Activated effector memory CD4-positive, alpha-beta T cell treated with Interleukin-2 at 50 U/mL for 16 hours (primary cell): ENCODE measurements at places on chromosomes 3 and 15.

- DNase-seq = no peak
These were observed 67.2 kb downstream of the CFAP44 start for GRCh38 chr3:113374078-113374477.

DNA sequence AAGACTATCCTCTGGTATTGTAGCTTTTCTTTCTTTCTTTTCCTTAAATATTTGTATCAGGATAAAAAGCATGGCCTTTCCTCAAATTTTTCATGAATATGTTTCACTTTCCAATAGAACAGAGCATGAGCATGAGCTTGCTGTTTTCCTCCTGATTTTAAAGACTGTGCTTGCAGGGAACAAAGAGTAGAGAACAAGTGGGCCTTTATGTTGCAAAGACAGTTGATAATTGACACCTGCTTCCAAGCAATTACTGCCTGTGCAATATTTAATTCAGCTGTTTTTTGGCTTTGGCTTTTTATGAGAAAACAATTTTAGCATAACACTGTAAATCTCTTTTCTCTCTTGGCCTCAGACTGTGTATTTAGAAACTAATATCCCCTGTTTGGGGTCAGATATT lies 263.6 kb upstream of the AZI2 start:
- no peak for DNase-seq

DNA sequence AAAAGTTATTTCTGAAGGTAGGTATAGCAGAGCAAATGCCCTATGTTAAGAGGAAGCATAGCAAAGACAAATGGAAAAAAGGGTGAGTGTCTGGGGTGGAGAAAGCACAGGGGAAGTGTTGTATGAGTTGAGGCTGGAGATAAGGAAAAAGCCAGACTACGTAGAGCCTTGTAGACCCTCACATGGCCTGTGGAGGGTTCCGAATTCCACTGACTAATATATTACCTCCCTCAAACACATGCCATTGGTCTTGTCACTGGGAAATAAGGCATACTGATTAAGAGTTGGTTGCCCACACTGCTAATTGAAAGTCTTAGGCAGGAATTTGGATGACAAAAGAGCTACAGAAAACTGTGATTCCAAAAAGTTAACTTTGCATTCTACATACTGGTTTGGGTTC lies 65.2 kb downstream of the TRAT1 start:
- DNase-seq = no peak

DNA sequence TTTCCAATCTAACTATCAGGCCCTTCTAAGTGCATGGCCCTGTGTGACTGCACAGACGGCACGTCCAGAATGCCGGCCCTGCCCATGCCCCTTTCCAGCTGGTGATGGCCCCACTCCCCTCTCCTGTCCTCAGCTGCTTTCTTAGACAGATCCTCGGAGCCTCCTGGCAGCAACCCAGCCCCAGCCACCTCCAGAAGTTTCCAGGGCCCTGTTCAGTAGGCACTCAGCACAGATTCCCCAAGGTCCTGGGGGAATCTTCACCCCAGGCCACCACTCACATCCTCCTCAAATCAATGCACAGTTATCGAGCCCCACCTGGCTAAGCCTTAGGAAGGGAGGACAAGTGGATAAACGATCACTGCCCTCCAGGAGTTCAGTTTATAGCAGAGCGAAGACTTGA lies 1.4 kb upstream of the CRABP1 start:
- no peak for DNase-seq

DNA sequence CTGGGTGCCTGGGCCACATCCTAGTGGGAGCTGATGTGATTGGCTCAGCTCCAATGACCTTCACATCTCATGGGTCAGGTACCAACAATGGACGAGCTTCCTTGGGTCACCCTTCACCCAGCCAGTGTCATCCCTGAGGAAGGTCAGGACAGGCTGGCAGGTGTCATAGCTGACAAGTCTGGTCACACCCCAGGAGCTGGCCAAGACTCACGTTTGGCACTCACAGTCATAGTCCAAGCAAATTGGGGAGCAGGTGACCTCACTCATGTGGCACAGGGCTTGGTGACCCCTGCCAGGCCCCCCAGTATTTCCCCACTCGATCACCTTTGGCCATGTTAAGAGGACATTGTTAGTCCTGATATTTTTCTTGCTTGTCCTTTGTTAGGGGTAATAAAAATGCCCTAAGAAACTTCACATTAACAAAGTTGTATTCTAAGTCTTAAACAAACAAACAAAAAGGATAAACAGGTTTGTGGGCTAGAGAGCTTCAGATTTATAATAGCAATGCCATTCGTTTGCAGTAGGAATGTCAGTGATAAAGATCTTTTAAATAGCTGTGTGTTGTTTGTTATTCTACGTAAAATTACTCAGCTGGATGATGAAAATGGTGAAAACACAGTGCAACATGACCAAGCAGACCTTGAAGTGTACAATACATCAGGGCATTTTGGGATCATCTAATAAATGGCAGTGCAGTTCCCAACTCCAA lies 79.5 kb upstream of the POMGNT2 start:
- no peak for DNase-seq

GRCh38 chr3:195238081-195238571 lies 32.8 kb downstream of the XXYLT1 start:
- DNase-seq = no peak

- no peak for DNase-seq
These were observed 15.4 kb downstream of the RAB6B start for GRCh38 chr3:133880287-133880686.

- no peak for DNase-seq
These were observed 21.4 kb upstream of the ESYT3 start for GRCh38 chr3:138412821-138413551.

DNA sequence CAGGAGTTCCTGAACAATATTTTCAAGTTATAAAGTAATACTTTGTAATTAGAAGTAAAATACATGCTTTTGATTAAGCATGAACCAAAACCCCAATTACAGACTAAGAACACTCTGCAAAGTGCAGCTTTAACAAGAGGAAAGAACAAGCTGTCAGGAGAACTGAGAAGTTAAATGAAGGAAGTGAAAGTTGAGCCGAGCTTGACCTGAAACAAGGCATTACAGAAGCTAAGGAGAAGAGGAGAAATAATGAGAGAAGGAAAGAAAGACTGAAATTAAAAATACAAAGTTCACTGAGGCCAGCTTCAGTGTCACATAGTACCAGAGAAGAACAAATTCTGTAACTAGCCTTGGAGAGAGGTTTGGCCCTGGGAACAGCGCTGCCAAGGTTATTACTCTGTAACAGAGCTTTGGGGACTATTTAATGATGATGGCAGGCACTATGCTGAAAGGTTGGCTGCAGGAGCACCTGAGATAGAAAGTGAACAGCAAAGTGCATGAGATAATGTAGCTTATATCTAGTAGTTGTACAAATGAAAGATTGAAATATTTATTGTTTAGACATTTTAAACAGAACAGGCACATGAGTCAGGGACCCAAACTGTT lies 241.9 kb upstream of the PEX5L start:
- no peak for DNase-seq

DNA sequence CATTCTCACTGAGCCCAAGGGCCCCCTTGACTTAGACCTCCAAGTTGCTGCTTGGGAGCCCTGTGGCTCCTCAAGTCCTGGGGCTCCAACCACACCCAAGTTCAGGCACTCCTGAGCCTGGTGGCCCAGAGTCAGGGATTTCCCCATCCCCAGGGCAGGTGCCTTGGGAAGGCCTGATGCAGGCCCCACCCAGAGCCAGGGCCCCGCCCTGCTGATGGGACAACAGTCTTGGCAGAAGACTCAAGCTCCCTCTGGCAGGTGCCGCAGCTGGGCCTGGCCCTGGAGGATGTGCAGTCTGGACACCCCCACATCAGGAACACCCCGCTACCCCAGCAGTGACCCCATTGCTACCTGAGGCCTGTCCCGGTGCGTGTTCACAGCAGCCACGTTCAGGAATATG lies 17.7 kb upstream of the SHISA5 start:
- no peak for DNase-seq

DNA sequence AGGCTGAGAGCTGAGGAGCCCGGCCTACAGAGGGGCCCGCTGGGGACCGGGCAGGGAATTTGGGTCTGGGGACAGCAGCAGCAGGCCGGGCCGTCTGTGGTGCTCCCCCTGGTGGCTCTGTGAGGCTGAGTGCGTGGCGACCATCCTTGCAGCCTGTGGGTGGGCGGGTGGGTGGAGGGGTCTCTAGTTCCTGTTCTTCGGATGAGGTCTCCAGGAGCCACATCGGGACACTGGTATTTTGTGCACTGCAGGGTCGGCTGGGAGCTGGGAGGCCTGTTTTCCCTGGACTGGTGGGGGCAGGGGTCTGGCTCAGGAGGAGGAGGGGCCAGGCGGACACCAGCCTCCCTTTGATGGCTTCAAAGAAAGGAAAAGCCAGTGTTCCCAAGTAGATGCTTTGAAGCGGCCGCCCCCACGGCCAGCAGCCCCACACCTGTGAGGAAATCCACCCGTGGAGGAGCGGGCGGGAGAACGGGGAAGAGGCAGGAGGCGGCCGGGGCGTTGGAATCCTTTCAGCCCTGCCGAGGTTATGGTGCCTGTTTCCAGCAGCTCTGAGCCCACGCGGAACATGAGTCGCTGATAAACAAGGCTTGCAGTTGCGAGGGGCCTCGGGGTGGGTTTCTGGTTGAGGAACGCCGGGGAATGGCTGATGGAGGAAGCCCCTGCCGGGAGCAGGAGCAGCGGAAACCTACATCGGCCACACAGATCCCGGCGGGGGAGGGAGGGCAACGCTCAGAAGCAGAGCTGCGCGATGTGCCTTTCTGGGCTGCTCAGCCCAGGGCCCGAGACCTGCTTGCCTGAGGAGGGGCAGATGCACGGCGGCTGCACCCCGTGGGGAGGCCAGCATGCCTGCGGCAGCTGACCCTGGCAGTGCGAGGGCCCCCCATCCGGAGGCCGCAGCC lies 154.3 kb downstream of the NSMCE3 start:
- no peak for DNase-seq

DNA sequence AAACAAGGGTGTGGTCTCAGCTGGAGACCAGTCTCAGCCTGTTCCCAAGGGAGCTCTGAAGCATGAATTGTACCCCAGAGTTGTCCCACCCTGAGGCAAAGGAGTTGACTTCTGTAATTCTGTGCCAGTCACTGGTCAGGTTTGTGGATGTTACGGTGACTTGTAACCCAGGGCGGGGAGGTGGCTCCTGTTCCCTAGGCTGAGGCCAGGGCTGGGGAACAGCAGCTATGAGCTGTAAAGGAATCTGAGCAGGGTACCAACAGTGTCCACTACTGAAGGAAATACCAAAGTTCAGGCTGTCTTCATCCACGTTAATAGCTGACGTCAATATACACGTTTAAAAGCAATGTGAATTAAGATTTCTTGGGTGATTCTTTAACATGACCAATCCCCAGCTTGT lies 266.2 kb downstream of the ABHD5 start:
- no peak for DNase-seq

GRCh38 chr15:33680336-33680735 lies 288.0 kb upstream of the CHRM5 start:
- DNase-seq = no peak

GRCh38 chr15:22918056-22918455 lies 62.1 kb downstream of the CYFIP1 start:
- DNase-seq = no peak

DNA sequence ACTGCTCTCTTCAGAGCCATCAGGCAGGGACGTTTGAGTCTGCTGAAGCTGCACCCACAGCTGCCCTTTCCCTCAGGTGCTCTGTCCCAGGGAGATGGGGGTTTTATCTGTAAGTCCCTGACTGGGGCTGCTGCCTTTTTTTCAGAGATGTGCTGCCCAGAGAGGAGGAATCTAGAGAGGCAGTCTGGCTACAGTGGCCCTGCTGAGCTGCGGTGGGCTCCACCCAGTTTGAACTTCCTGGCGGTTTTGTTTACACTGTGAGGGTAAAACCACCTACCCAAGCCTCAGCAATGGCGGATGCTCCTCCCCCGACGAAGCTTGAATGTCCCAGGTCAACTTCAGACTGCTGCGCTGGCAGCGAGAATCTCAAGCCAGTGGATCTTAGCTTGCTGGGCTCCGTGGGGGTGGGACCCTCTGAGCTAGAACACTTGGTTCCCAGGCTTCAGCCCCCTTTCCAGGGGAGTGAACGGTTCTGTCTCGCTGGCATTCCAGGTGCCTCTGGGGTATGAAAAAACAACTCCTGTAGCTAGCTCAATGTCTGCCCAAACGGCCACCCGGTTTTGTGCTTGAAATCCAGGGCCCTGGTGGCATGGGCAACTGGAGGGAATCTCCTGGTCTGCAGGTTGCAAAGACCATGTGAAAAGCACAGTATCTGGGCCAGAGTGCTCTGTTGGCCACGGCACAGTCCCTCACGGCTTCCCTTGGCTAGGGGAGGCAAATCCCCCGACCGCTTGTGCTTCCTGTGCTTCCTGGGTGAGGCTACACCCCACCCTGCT lies 21.1 kb upstream of the ST6GAL1 start:
- peak; percentile 86 for DNase-seq

DNA sequence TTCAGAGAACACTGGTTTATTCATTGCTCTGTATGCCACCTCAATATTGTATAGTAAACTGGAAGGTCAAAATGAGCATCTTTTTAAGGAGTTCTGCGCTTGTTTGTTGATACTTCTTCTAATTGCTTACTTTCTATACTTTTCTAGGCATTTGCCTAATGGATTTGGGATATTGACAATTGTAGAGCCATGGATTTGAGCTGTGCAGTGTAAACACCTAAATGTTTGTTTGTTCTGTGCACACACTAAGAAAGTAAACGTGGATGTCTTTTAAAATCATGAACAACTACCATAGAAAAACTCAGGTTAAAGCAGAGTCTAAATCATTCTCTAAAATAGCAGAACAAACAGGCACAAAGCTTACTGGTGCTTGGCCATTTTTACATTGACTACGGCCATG lies 436.6 kb upstream of the GBE1 start:
- DNase-seq = no peak

- DNase-seq = no peak
These were observed 76.4 kb downstream of the GAP43 start for GRCh38 chr3:115699706-115700105.

DNA sequence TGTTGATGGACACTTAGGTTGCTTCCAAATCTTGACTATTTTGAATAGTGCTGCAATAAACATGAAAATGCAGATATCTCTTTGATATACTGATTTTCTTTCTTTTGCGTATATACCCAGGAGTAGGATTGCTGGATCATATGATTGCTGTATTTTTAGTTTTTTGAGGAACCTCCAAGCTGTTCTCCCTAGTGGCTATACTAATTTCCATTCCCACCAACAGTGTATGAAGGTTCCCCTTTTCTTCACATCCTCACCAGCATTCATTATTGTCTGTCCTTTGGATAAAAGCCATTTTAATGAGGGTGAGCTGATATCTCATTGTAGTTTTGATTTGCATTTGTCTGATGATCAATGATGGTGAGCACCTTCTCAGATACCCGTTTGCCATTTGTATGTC lies 12.5 kb downstream of the PATL2 start:
- no peak for DNase-seq

GRCh38 chr3:152538518-152538917 lies 269.8 kb downstream of the MBNL1 start:
- no peak for DNase-seq

- no peak for DNase-seq
These were observed 324.3 kb downstream of the CHST2 start for GRCh38 chr3:143443851-143444331.

- no peak for DNase-seq
These were observed 210.5 kb downstream of the DTWD1 start for GRCh38 chr15:49831206-49831965.

- DNase-seq = no peak
These were observed 9.6 kb upstream of the NUP210 start for GRCh38 chr3:13429631-13430291.

GRCh38 chr3:104873331-104873730 lies 493.4 kb upstream of the ALCAM start:
- no peak for DNase-seq

- DNase-seq = no peak
These were observed 22.5 kb downstream of the ATP1B3 start for GRCh38 chr3:141898908-141899307.
